Aortic smooth muscle cell (primary cell): ENCODE measurements at places on chromosomes 6 and 20. TPM values are rescaled to one million over a fixed set of nuclear protein-coding genes. Genes with fewer than 3 reads are reported as not detected.

The CENPW gene
- 15.1 and 16.0 TPM in 2 replicates for total RNA-seq

The LRRN4 gene
- not detected in 2 replicates for total RNA-seq

The TEAD3 gene
- total RNA-seq: 6.9 and 7.0 TPM in 2 replicates

The BMP7 gene
- total RNA-seq: not detected in 2 replicates

The PTCRA gene
- 0.12 TPM in 1 of 2 replicates, not detected in the other for total RNA-seq

The VSX1 gene
- total RNA-seq: not detected in 2 replicates

The TRIM15 gene
- not detected in 2 replicates for total RNA-seq

The FOXS1 gene
- 8.9 and 15.7 TPM in 2 replicates for total RNA-seq

The NOL7 gene
- 54.4 and 60.1 TPM in 2 replicates for total RNA-seq

The BPIFB1 gene
- not detected in 2 replicates for total RNA-seq

The PERP gene
- 10.7 and 15.6 TPM in 2 replicates for total RNA-seq

The RIMS4 gene
- 0.06 TPM in 1 of 2 replicates, not detected in the other for total RNA-seq

The RCAN2 gene
- total RNA-seq: 4.2 and 10.4 TPM in 2 replicates

The TAGAP gene
- total RNA-seq: not detected in 2 replicates

The RAB44 gene
- total RNA-seq: under 0.01 TPM in 1 of 2 replicates, not detected in the other

The SNAP25 gene
- total RNA-seq: 0.40 and 1.7 TPM in 2 replicates

The CD2AP gene
- 30.0 and 34.1 TPM in 2 replicates for total RNA-seq

The AVP gene
- total RNA-seq: not detected in 2 replicates

The WFDC12 gene
- total RNA-seq: not detected in 2 replicates

The XKR7 gene
- total RNA-seq: not detected in 2 replicates

The FAM83B gene
- total RNA-seq: not detected in 2 replicates

The GFRAL gene
- total RNA-seq: not detected in 2 replicates

The HLA-DPA1 gene
- 2.0 and 2.8 TPM in 2 replicates for total RNA-seq

The KIAA1755 gene
- total RNA-seq: 5.8 and 10.0 TPM in 2 replicates

The CRIP3 gene
- 0.13 and 0.19 TPM in 2 replicates for total RNA-seq

The TREML1 gene
- not detected in 2 replicates for total RNA-seq

The DPPA5 gene
- not detected in 2 replicates for total RNA-seq

The AKIRIN2 gene
- 11.5 and 12.5 TPM in 2 replicates for total RNA-seq

The NKX2-4 gene
- not detected in 2 replicates for total RNA-seq

The TBXT gene
- total RNA-seq: not detected in 2 replicates

The IL20RA gene
- 0.12 and 0.13 TPM in 2 replicates for total RNA-seq
